SW 1271 (cell line): ENCODE measurements at places on chromosomes 5 and 9.
A peak's percentile ranks its signal among the peaks of the same experiment; 100 is the strongest.

DNA sequence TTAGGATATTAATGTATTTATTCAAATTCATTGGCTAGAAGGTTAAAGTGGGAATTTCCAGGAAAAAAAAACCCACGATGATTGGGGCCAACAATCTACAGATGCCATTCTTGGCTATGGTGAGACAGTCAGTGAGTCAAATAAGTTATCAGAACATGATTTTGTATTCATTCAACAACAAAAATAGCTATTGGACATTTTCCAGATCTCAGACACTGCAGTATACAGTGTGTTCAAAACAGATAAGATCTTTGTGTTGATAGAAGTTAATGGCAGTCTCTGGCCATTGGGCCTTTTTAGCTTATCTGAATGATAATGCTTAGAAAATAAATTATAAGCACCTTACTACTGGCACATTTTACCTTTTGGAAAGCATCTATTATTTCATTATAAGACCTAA is 547.7 kb downstream of the MAT2B start:
- no peak for DNase-seq

GRCh38 chr9:133009906-133010582 is 20.8 kb upstream of the GTF3C5 start:
- no peak for DNase-seq

DNA sequence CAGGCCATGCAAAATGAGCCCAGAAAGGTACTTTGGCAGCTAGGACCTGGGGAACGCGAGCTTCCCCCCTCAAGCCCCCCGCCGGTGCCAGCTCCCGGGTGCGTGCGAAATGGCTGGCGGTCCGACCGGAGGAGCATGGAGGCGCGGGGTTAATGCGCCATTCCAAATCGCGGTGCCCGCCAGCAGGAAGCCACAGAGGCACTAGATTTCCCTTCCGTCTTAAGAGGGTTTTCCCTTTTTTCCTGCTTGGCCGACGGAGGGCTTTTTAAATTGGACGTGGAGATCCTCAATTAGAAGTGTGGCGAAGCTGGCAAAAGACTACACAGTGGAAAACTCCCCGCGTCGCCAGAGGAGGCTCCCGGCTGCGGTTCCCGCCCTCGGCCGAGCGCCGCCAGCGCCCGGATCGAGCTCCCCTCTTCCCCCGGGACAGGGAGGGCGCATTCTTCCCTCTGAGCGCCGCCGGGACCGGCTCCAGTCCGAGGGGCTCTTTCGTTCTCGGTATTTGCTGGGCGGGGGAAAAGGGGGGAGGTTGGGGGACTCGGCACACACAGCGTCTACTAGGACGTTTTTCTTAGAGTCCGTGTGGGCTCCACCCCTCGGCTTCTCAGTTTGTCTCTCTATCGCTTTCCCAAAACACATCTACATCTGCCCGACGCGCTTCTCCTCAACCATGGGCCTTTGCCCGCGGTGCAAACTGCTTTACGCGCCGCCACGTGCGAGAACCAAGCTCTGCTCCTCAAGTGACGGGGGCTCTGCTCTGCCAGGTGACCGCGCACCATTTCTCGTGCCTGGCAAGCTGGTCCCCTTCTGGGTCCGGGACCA is 3.0 kb downstream of the GDNF start:
- no peak for DNase-seq

- DNase-seq = no peak
Measured at GRCh38 chr5:106876665-106877194, 794.0 kb downstream of the EFNA5 start.

- no peak for DNase-seq
Measured at GRCh38 chr9:76887951-76888350, 18.0 kb downstream of the PRUNE2 start.

- DNase-seq = no peak
Measured at GRCh38 chr5:1513326-1514026, 10.3 kb downstream of the LPCAT1 start.

DNA sequence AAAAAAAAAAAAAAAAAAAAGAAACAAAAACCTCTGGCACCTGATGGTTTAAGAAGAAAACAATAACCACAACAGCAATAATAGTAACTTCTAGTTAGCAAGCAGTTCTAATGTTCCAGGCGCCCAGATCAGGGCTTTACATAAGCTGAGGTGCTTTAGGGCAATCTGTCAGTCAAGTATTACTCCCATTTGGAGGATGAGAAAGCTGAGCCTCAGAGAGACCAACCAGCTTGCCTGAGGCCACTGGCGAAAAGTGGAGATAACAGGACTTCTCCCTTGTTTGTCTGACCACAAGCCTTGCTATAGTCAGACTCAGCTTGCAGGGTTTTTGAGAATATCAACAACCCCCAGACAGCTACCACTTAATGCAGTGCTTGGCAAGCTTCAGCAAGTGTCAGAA is 83.5 kb upstream of the BOD1 start:
- DNase-seq = no peak

- no peak for DNase-seq
Measured at GRCh38 chr9:27168951-27169350, 59.9 kb downstream of the TEK start.

- DNase-seq = no peak
Measured at GRCh38 chr5:110872963-110873362, 134.2 kb downstream of the SLC25A46 start.

GRCh38 chr9:122091682-122092592 is 1.2 kb downstream of the TTLL11 start:
- no peak for DNase-seq

DNA sequence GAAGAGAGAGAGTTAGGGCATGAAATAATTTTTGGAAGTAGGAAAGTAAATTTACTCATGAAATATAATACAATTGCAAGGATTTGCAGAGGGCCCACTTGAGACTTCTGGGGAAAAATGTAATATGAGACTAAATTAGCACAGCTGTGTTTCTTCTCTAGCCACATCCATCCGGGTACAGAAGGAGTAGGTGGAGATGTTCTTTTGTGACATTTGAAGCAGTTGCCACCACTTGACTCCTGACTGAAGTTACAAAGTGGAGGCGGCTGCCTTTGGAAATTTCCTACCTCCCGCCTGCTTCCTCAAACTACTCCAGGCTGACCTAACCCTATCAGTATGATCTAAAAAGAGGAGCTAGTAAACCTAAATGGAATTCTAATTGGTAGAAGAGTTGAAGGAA is 58.1 kb upstream of the SHISAL2B start:
- DNase-seq = no peak

DNA sequence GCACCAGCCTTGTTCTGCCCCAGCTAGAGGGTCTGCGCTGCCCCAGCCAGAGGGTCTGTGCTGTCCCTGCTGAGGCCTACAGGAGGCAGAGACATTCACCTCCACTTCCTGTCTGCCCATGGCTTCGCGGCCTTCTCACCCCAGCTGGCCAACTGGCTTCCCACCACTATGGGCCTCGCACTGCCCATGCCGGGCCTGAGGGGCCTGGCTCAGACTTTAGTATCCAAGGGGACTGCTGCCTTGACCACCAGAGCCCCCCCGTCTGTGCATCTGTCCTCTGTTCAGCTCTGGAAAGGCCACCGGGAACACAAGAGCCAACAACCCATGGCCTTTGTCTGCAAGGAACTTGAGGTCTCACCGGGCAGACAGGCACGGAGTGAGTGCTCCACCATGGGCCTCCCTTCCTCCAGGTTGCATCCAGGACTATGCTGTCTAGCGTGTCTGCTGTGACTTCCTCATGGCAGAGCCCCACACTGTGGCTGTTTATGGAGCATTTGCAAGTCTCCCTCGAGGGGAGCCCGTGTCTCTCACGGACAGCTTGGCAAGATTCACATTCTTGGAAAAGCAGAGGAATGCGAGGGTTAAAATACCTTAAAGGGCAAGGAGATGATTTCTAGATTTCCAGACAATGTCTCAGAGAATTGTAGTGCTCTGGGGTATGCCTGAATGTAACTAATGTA is 1.7 kb downstream of the DCANP1 start:
- DNase-seq = no peak

GRCh38 chr5:52443187-52443586 is 344.5 kb upstream of the ITGA1 start:
- no peak for DNase-seq

GRCh38 chr9:100011062-100011681 is 87.6 kb downstream of the ERP44 start:
- DNase-seq = no peak

GRCh38 chr9:114386886-114387679 is 699 bp downstream of the AKNA start:
- DNase-seq = no peak

DNA sequence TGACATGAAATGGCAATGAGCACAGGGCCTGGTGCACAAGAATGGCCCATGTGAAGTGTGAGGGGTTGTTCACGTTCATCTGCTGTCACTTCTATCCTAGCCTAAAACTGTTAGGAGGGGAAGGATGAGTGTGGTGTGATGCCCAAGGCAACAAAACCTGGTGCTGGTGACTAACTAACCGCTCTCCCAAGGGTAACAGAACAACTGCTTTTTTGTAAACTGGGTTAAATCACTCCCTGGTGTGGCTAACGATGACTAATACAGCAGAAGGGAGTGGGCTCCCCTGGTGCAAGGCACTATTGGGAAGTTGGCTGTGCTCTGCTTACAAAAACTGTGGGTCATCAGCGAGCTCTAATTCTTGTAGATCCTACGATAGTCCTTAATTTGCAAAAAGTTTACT is 103.2 kb upstream of the VCAN start:
- DNase-seq = no peak

- no peak for DNase-seq
Measured at GRCh38 chr5:105952875-105953274, 1717.9 kb downstream of the EFNA5 start.

DNA sequence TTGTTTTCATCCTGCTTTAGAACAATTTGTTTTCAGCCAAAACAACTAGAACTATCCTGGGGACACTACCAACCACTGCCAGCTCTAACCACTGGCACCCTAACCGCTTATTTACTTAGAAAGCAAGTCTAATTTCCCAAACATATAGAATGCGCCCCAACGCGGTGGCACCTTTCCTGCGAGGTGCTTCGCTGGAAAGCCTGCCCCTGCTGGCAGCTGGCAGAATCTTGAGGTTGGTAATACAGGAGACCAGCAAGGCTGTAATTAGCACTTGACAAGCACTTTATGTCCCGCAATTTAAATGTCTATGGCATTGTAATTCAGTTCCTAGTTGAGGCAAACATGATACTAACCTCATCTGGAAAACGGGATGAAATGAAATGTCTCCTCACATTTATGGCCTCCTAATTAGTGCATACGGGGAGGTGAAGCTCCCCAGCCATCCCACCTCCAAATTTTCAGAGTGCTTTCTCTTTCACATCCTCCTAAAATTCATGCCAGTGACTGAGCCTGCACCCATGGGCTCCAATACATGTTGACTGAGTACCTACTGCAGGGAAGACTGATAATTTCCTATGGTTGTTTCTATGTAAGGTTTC is 30.4 kb downstream of the GABBR2 start:
- no peak for DNase-seq

GRCh38 chr9:112331674-112331952 is 1.8 kb downstream of the PTBP3 start:
- no peak for DNase-seq

- DNase-seq = peak; percentile 38
Measured at GRCh38 chr5:79202076-79202475, 33.9 kb upstream of the JMY start.

DNA sequence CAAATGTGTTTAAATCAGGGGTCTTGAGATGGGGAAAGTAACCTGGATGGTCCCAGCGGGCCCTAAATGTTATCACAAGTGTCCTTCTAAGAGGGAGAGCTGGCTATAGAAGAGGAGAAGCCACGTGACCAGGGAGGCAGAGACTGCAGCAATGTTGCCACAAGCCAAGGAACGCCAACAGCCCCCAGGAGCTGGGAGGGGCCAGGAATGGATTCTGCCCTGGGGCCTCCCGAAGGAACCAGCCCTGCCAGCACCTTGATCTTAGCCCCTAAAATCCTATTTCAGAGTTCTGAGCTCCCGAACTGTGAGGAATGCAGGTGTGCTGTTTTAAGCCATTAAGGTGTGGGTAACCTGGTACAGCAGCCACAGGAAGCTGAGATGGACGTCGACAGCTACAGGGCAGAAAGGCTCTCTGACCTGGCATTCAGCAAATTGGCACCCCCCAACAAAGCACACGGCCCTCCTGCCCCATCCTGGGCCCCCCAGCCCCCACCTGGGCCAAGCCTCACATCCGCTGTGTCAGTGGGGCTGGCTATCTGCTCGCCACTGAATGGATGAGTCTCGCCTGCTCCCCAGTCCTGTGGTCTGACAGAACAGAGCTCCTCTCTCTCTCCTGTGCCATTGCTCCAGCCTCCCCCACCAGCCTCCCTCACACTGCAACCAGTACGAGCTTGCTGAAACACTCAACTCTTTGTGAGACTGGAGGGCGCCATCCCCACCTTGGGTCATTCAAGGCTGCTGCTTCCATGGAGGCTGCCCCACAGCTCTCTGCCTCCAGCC is 78.8 kb downstream of the ADAMTS2 start:
- no peak for DNase-seq

DNA sequence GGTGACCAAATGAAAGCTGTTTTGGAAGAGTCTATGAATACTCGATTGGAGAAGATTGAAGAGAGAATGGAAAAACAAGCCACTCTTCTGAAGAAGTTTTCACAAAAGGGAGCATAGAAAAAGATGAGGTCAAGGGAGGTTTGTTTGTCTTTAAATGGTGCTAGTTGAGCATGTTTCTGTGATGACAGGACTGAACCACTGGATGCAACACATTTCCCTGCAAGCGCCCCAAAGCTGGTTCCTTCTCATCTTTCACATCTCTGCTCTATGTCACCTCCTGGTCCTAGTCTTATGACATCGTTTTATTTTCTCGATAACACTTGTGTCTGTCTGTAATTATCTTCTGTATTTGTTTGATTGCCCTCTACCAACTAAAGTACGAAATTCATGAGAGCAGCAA is 3.8 kb upstream of the CCDC192 start:
- DNase-seq = no peak

DNA sequence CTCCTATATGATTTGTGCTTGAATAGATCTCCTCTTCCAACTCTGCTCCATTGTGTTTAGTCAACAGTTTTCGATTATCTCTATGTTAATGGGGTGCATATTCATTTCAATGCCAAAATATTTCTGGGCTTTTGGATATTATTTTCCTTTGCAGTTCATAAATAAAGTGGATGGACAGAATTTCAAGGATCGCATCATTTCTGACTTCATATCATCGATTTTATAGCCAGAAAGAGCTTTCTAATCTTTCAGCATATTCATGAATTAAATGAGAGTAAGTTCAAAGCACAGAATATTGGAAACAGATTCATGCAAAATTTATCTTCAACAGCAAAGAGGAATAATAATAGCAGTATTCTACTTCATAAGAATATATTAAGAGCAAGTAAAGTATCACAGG is 60.0 kb upstream of the MINAR2 start:
- no peak for DNase-seq

GRCh38 chr5:78983601-78984438 is 1.3 kb downstream of the ARSB start:
- DNase-seq = peak; percentile 83

- DNase-seq = peak; percentile 10
Measured at GRCh38 chr5:147554261-147554817, 44.5 kb upstream of the DPYSL3 start.

DNA sequence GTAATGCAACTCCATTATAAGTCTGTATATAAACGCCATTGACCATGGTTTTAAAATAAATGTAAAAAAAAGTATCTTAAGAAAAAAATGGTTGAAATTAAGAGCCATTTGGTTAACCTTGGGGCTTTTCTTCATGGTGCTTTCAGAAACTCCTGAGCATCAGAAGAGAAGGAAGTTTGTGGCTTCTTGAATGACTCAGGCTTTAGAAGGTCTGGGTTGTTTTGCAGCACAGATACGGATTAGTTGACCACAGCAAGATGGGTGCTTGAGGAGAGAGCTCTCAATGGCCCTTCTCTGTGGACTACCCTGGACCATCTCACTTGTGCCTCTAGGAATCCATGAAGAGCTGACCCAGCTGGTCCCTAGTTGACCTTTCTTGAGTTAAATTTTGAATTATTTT is 189.5 kb downstream of the TMEM38B start:
- no peak for DNase-seq

GRCh38 chr9:15180124-15180523 is 126.9 kb downstream of the TTC39B start:
- DNase-seq = no peak
